ENCODE measurements at places on chromosomes 3 and 15.

- DNase-seq: no peak
Observed at GRCh38 chr3:47342812-47343211, 38.0 kb upstream of the PTPN23 start.

- DNase-seq: peak; percentile 2
Observed at GRCh38 chr3:155332716-155333115, 39.2 kb upstream of the STRIT1 start.

DNA sequence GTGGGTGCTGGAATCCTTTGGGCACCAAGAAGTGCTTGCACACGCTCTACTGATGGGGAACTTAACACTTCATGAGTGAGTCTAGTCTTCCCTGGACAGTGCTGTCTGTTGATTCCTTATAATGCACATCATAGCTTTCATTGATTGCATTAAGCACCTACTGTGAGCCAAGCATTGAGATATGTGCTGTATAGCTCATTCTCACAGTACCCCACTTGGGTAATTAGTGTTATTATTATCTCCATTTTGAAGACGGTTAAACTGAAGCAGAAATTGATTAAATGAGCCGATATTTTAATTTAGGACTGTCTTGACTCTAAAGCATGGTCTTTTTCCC lies 504 bp upstream of the PDHB start:
- no peak for DNase-seq

DNA sequence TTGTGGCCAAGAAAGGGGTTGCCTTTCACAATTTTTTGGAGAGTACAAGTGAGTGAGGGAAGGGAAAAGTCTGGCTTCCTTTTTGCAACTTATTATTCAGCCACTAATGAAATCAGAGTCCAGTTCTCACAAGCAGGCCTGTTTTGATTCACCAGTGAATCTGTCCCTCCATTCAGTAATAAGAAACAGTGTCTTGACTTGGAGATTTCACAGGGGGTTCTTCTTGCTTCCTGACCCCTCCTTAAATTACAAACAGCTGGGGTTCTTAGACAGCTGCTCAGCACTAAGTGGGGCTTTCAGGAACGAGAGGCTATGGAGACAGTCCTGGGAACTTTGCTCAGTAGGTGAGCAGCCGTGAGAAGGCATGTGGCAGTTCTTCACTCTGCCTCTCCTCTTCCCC lies 24.5 kb downstream of the SEMA3G start:
- DNase-seq: no peak

GRCh38 chr3:40264451-40264850 lies 45.1 kb upstream of the EIF1B start:
- no peak for DNase-seq

DNA sequence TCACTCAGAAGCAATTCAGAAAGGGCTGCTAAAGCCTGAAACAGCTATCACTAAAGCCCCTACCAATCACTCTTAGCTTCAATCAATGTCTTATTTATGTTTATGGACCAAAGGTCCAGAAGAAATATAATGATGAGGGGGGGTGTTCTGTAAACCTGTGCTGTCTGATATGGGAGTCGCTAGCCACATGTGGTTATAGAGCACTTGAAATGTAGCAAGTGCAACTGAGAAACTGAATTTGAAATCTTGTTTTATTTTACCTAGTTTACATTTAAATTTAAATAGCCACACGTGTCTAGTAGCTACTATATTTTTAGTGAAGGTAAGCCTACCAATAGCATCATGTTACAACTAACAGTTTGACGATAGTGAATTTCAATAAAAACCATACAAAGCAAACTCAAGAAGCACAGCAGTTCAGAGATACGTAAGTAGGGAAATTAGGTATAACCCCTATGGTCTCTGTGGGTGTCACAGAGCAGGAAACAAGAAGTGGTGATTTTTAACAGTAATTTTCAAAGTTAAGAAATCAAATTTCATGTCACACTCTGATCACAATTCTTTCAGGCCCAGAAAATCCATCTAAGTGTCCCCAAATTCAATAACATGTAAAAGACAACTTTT lies 3.6 kb downstream of the POU1F1 start:
- no peak for DNase-seq
